Naive thymus-derived CD8-positive, alpha-beta T cell (primary cell): ENCODE measurements at places on chromosomes 1 and 21. TPM values are rescaled to one million over a fixed set of nuclear protein-coding genes. Genes with fewer than 3 reads are reported as not detected.

The MMP23B gene
- total RNA-seq: 3.6 TPM

- no peak overlapping the region for H3K27ac ChIP-seq
- H3K4me1 ChIP-seq: peaks cover 7% of the 10 kb centered on the region
- H3K36me3 ChIP-seq: no peaks in the 10 kb centered on the region
- H3K27me3 ChIP-seq: peaks cover 16% of the 10 kb centered on the region
These were observed 73.2 kb upstream of the GADD45A start for GRCh38 chr1:67611846-67612245.

DNA sequence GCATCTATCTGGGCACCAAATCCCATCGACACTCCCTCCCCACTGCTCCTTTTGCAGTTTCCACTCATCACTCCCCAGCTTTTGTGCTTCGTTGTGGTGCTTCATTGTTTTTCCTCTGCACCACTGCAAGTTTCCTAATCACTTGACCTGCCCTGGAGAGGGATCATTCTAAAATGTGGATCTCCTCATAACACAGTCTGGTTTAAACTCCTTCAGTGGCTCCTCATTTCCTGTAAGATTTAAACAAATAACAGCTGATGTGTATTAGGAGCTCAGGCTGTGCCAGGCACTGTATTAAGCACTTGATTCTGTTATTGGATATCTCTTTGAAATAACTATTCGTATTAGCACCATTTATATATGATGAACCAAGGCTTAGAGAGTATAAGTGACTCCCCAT, 51.3 kb downstream of the MAP10 start:
- no peak overlapping the region for H3K27ac ChIP-seq
- no peaks in the 10 kb centered on the region for H3K27me3 ChIP-seq
- no peaks in the 10 kb centered on the region for H3K4me1 ChIP-seq
- H3K36me3 ChIP-seq: no peaks in the 10 kb centered on the region
- no peak for DNase-seq
- H3K4me3 ChIP-seq: no peak overlapping the region

DNA sequence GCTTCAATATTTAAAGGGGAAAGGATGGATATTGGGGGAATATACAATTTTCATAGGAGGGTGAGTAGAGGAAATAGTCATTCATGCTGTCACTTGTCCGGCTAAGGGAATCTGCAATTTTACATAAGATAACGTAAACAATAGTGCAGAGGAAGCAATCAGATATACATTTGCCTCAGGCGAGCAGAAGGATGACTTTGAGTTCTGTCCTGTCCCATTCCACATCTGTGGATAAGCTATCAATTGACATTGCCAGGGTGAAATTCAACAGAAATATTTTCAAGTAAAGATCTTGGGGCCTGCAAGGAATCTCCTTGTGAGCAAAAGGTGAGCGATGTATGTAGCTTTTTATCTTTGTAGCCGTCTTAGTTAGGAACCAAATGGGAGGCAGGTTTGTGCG, 32.6 kb downstream of the EVA1C start:
- H3K27me3 ChIP-seq: no peaks in the 10 kb centered on the region
- no peak for DNase-seq
- peaks cover 12% of the 10 kb centered on the region for H3K4me1 ChIP-seq
- peaks cover 9% of the 10 kb centered on the region for H3K36me3 ChIP-seq
- no peak overlapping the region for H3K27ac ChIP-seq

GRCh38 chr1:41639332-41639936, 155.0 kb upstream of the EDN2 start:
- H3K4me1 ChIP-seq: peaks cover 22% of the 10 kb centered on the region
- peak overlapping the region; percentile 61 for H3K4me3 ChIP-seq
- DNase-seq: no peak
- H3K27me3 ChIP-seq: no peaks in the 10 kb centered on the region

- H3K4me1 ChIP-seq: peaks cover 14% of the 10 kb centered on the region
- DNase-seq: no peak
- peaks cover 4% of the 10 kb centered on the region for H3K36me3 ChIP-seq
These were observed 1.0 kb downstream of the ZBTB48 start for GRCh38 chr1:6580593-6581409.

The TMEM9 gene
- total RNA-seq: 23.7 TPM

DNA sequence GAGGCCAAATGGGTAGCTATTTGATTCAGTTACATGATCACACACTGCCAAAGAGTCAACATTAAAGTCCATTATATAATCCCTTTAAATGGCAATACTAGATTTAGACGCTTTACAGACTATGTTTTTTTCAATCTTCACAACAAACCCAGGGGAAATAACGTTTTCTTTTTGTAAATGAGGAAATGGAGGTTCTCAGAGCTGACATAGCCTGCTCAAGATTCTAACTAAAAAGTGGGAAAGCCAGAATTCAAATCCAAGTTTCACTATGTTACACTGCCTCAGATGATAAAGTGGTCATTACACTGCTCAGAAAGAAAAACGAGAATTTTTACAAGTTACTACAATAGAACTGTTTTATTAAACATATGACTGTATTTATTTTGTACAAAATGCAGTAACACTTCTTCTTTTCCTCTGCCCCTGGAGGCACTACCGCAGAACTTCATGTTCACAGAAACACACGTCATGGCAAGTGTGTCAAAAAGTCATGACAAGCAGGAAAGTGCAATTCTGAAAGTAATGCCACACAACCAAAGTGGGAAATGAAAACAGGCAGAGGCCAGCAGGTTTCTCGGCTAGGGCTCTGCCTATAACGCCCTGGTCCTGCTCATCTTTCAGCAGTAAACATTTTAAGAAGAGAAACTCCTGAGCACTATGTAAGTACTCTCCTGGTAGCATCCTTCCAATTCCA, 19.0 kb downstream of the THEMIS2 start:
- DNase-seq: no peak
- peak overlapping the region; percentile 23 for H3K4me3 ChIP-seq
- peaks cover 22% of the 10 kb centered on the region for H3K4me1 ChIP-seq
- peak overlapping the region; percentile 81 for H3K27ac ChIP-seq
- H3K27me3 ChIP-seq: no peaks in the 10 kb centered on the region

DNA sequence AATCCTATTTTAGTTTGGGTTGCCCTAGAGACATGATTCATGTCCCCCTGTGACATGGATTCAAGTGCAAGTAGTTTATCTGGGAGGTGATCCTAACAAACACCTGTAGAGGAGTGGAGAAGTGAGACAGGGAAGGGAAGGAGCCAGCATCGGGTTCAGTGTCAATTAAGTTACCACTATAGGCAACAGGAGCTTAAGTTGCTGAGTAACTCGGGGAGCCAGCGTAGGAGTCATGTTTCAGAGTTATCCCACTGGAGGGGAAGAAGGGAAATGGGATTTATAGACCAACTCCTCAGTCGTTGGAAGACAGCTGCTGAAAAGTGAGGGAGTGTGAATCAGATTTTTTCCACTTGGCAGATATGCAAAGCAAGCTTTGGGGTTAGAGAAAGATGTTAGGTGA, 54.9 kb downstream of the SLC30A7 start:
- peaks cover 75% of the 10 kb centered on the region for H3K36me3 ChIP-seq
- H3K27me3 ChIP-seq: no peaks in the 10 kb centered on the region
- peaks cover 54% of the 10 kb centered on the region for H3K4me1 ChIP-seq

The FLVCR1 gene
- total RNA-seq: 15.0 TPM

DNA sequence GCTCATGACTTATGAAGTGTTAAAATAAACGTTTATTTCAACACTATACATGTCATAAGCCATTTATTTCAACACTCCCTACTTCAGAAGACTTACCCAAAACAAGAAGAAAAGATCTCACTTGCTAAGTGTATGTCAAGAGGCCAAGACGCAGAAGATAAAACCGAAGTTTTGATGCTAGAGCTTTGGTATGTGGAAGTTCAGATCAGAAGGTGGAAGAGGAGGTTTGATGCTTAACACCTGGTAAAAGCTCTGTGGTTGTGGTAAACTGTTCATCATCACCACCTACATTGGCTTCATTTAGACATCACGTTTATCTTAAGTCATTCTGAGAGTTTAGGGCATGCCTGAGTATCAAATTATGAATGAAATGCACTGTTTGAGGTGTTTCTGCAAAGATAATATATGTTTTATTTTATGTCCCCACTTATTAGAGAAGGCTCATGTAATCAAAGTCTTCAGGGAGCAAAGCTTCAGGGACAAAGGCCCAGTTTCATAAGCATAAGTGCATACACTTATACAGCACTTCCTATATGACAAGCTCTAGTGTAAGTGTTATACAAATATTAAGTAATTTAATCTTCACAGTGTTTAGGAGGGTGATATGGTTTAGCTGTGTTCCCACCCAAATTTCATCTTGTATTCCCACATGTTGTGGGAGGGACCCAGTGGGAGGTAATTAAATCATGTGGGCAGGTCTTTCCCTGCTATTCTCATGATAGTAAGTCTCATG, 533.3 kb downstream of the PTBP2 start:
- peaks cover 10% of the 10 kb centered on the region for H3K36me3 ChIP-seq
- H3K4me1 ChIP-seq: no peaks in the 10 kb centered on the region
- peak overlapping the region; percentile 58 for H3K27ac ChIP-seq
- H3K4me3 ChIP-seq: no peak overlapping the region
- no peak for DNase-seq

GRCh38 chr1:8015809-8016165, 10.3 kb downstream of the ERRFI1 start:
- no peaks in the 10 kb centered on the region for H3K4me1 ChIP-seq
- H3K36me3 ChIP-seq: no peaks in the 10 kb centered on the region
- H3K4me3 ChIP-seq: no peak overlapping the region
- no peak overlapping the region for H3K27ac ChIP-seq
- H3K27me3 ChIP-seq: peaks cover 29% of the 10 kb centered on the region

GRCh38 chr1:225573216-225573615, 79.7 kb downstream of the ENAH start:
- no peaks in the 10 kb centered on the region for H3K27me3 ChIP-seq
- no peak overlapping the region for H3K4me3 ChIP-seq
- H3K27ac ChIP-seq: no peak overlapping the region
- DNase-seq: no peak
- peaks cover 5% of the 10 kb centered on the region for H3K4me1 ChIP-seq
- no peaks in the 10 kb centered on the region for H3K36me3 ChIP-seq

The STUM gene
- total RNA-seq: 0.65 TPM

The ETV3L gene
- total RNA-seq: not detected

GRCh38 chr1:119885903-119886783, 10.2 kb downstream of the ADAM30 start:
- H3K4me1 ChIP-seq: no peaks in the 10 kb centered on the region
- H3K36me3 ChIP-seq: peaks cover 10% of the 10 kb centered on the region
- peaks cover 12% of the 10 kb centered on the region for H3K27me3 ChIP-seq
- no peak overlapping the region for H3K4me3 ChIP-seq
- peak; percentile 45 for DNase-seq

DNA sequence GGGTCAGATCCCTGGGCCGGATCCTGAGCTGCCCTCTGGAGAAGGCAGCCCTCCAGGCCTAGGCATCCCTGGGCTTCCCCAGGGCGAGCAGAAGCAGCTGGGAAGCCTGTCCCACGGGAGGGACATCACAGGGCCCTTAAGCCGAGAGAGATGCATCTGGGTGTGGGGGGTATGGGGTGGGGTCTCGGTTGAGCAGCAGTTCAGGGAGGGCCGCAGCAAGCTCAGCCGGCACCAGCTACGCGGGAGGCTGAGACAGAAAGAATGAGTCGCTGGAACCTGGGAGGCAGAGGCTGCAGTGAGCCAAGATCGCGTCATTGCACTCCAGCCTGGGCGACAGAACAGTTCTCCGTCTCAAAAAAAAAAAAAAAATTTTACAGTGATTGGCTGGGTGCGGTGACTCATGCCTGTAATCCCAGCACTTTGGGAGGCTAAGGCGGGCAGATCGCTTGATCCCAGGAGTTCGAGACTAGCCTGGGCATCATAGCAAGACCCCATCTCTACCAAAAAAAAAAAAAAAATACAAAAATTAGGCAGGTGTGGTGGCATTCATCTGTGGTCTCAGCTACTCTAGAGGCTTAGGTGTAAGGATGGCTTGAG, 37.7 kb downstream of the RRP1 start:
- no peak overlapping the region for H3K27ac ChIP-seq
- no peaks in the 10 kb centered on the region for H3K36me3 ChIP-seq
- DNase-seq: no peak
- peaks cover 3% of the 10 kb centered on the region for H3K27me3 ChIP-seq
- H3K4me1 ChIP-seq: no peaks in the 10 kb centered on the region
- H3K4me3 ChIP-seq: no peak overlapping the region

DNA sequence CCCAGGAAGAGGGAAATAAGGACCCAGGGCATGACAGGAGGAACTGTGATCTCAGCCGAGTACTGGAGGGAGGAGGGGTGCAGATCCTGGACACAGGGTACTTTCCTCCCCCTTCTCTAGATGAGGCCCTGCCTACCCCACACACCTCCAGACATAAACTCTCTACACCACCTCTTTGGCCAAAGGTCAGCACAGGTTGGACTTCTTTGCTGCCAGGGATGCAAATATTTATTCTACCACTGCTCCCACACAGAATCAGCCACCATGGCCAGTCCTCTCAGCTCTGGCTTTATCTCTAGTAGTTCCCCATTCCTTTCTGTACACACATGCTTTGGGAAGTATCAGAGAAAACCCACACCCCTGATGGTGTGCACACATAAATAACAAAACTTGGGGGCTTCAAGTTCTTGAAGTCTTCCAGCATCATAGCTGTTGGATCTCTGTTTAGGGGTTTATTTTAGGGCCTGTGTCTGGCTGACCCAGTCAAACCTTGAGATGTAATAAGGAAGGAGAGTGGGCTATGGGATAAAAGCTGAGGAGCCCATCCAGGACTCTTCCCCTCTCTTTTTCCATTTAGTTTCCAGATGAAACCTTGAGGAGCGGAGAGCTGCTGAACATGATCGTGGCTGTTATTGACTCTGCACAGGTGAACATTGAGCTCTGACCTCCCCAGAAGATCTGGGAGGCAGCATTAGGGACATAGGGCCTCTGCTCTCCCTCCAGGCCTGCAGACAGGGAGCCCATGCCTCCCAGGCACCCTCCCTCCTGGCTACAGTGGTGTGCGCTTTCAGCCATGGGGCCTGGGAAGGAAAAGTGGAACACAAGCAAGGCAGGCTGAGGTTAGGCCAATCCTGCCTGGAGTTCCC, 6.7 kb upstream of the SLC27A3 start:
- peaks cover 2% of the 10 kb centered on the region for H3K4me1 ChIP-seq
- no peak overlapping the region for H3K27ac ChIP-seq
- DNase-seq: no peak

- no peaks in the 10 kb centered on the region for H3K4me1 ChIP-seq
- no peak for DNase-seq
- no peaks in the 10 kb centered on the region for H3K27me3 ChIP-seq
- H3K4me3 ChIP-seq: no peak overlapping the region
- H3K36me3 ChIP-seq: peaks cover 9% of the 10 kb centered on the region
These were observed 28.1 kb downstream of the KCTD3 start for GRCh38 chr1:215595231-215595630.

The FAM163A gene
- not detected for total RNA-seq

DNA sequence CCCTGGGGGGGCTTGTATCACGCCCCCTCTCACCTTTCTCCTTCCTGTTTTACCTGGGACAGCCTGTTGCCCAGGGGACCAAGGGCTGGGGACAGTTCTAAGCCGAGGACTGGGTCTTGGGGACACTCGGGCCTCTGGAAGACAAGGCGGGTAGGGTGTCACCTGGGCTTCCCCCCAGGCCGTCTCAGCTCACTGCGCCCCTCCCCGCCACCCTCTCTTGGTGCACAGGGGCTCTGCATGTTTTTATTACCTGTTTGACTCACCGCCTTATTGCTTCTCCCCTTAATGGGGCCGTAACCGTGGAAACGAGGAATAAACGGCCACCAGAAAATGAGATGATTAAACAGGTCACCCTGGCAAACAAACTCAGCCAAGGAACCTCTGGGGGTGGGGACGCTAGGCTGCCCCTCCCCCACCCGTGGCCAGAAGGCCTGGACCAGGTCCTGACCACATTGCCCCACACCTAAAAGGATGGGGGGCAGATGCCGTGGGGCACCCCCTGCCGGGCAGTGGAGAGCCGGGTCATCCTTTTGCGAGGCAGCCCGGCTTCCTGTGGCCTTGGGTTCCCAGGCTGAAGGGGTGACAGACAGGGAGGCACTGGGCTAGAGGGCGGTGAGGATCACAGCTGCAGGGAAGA, 109.9 kb downstream of the CASZ1 start:
- no peaks in the 10 kb centered on the region for H3K27me3 ChIP-seq
- DNase-seq: no peak
- no peak overlapping the region for H3K27ac ChIP-seq
- no peak overlapping the region for H3K4me3 ChIP-seq
